Stimulated activated CD8-positive, alpha-beta memory T cell treated with anti-CD3 and anti-CD28 coated beads, Interleukin-2, amount 100 ng/mL, for 1 hour (primary cell): ENCODE measurements at places on chromosomes 1 and 21.

DNA sequence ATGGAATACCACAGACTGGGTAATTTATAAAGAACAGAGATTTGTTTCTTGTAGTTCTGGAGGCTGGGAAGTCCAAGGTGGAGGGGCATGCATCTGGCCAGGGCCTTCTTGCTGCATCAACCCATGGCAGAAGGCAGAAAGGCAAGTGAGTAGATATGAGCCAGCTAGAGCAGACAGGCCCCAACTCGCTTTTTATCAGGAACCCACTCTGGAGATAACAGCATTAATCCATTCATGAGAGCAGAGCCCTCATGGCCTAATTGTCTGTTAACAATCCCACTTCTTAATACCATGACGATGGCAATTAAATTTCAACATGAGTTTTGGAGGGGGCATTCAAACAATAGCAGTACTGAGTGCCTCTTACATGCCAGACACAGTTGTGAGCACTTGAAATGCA is 87.2 kb upstream of the SOX13 start:
- DNase-seq = no peak

DNA sequence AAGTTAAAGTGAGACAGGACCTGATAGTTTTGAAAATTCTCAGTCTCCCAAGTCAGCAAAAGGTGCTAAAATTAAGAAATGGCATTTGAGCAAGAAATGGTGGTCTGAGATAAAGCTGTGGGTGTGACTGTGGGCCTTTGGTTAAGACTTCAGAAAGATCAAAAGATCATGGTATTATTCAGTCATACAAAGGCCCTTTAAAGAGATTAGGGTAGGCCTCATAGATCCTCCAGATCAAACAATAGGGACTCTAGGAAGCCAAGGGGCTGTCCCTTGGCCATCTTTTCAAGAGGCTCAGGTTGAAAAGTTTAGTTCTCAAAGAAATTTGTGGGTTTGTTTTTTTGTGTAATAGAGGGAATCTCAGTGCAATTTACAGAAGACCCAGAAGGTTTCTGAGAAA is 8.4 kb downstream of the HMGB4 start:
- no peak for DNase-seq

DNA sequence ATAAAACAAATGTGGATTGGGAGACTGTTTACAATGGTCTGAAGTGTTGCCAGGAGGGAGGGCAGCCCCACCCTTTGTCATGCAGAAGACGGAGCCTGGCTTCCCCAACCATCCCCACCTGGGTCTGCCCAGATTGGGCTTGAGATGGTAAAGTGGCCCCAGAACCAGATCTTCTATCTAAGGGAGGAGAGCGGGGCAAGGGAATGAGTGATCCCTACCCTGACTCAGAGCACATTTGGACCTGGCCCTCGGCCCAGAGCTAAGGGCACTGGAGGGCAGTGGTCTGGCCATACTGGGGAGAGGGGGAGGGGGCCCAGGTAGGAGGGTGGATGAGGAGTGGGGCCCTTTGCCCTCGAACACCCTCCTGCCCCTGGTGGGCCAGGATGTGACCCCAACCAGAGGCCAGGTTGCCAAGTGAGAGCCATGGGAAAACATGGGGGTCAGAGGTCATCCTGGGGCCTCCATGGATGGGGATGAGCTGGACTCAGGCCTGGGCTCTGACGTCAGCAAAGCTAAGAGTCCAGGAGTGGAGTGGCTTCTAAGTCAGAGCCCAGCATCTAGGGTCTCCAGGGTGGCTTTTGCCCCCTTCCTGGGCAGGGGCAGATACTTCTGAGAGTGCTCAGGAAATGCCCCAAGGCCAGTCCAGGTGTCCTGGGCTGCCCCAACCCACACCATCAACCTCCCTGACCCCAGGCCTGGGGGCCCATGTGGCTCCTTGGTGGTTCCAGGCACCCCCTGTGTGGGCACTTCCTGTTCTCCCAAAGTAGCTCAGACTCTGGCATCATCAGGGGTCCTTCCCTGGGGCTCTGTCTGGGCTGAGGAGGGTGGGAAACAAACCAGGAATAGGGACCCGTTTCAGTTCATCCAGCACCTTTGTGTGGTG is 1.6 kb upstream of the LEFTY1 start:
- DNase-seq = no peak

- DNase-seq = no peak
Observed at GRCh38 chr21:43971201-43971991, 40.7 kb upstream of the TRAPPC10 start.

- DNase-seq = no peak
Observed at GRCh38 chr1:167476061-167476460, 42.3 kb downstream of the CD247 start.

DNA sequence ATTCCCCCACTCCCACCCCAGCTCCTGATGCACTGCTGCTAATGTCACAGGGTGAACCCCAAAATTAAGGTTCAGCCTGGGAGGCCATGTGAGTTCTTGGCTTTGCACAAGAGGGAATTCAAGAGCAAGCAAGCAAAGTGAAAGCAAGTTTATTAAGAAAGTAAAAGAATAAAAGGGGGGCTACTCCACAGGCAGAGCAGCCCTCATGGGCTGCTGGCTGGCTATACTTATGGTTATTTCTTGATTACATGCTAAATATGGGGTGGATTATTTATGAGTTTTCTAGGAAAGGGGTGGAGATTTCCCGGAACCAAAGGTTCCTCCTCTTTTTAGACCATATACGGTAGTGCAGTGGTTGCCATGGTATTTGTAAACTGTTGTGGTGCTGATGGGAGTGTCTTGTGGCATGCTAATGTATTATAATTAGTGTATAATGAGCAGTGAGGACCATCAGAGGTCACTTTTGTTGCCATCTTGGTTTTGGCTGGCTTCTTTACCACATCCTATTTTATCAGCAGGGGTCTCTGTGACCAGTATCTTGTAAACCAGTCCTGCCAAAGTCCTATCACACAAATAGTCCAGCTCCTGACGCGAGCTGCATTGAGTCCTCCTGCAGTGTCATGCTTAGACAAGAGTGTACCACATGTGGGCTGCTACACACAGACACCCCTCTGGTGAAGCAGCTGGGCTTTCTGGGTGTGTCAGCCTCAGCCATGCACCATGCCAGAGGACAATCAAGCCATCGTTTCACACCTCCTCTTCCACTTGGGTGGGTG is 46.4 kb upstream of the CSF1 start:
- no peak for DNase-seq

DNA sequence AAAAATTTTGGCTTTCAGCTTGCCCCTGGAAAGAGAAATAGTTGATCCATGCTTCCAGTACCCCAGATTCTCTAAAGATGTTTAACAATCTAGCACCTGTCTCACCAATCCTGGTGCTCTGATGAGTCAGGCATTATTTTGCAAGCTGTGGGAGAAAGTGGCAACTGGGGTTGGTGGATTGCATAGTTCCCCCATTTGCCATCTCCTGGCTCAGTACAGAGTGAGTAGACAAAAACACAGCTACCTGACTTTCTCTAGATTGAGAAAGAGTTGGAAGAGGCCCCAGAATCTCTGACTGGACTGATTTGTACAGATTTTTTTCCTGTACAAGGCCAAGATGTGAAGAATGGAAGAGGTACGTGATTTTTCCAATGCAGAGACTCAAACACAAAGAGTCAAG is 75.1 kb upstream of the NEGR1 start:
- DNase-seq = no peak

DNA sequence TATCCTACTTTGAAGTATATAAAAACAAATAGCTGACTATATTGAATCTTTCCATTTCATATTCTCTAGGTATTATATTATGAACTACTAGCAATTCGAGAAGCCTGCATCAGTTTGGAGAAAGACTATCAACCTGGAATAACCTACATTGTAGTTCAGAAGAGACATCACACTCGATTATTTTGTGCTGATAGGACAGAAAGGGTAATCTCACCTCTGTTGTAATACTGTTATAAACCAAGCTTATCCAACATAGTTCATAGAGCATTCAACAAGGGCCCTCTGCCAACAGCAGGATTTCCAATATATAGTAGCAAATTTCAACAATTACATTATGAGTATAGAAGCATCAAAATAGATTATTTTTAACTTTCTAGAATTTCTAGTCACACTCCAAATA is 43.7 kb upstream of the TEKT2 start:
- DNase-seq = no peak

DNA sequence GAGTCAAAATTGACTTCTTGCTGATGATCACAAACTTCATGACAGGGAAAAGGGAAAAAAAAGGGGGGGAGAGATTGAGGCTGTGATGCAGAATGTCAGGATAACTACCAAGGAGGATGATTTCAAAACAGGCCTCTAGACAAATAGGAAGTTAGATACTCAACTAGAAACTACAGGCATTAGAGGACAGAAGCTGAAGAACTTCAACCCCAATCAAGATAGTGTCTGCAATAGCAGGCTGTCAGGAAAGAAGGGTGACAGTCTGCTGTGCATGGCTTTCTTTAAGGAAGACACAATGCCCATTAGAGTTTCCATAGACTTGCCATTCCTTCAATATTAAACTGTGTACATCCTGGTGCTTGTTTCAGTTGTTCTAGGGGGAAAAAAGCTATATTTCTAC is 257.2 kb downstream of the TTLL7 start:
- no peak for DNase-seq
